CD4-positive, alpha-beta memory T cell (primary cell): ENCODE measurements at places on chromosomes 4 and X.

DNA sequence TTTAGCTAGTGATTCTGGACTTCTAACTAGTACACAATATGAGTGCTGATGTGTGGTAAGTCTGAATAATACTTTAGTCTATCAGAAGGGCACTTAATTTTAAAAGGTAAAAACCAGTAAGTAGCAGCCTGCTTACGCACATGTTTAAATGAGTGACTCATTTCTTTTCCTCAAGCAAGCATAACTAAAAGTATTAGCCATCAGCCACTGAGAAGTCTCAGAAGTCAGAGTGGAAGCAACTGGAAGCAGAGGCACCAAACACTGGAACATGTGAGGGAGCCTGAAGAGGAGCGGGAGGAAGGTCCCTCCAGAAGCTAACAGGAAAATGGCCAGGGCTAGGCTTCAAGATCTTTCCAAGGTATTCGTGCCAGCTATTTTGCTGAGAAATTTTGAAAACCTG is 257.7 kb downstream of the RAPGEF2 start:
- DNase-seq = no peak

GRCh38 chr4:83618991-83619645 is 83.2 kb downstream of the GPAT3 start:
- no peak for DNase-seq

DNA sequence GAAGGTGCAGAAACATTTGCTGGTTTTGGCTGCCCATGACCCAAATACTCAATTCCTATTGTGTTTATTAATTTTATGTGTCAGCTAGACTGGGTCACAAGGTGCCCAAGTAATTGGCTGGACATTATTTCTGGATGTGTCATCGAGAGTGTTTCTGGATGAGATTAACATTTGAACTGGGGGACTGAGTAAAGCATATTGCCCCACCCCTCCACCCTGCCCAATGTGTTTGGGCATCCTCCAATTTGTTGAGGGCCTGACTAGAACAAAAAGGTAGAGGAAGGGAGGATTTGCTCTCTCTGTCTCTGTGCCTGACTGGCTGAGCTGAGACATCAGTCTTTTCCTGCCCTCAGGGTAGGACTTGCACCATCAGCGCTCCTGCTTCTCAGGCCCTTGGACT is 29.7 kb upstream of the LCORL start:
- DNase-seq = no peak

DNA sequence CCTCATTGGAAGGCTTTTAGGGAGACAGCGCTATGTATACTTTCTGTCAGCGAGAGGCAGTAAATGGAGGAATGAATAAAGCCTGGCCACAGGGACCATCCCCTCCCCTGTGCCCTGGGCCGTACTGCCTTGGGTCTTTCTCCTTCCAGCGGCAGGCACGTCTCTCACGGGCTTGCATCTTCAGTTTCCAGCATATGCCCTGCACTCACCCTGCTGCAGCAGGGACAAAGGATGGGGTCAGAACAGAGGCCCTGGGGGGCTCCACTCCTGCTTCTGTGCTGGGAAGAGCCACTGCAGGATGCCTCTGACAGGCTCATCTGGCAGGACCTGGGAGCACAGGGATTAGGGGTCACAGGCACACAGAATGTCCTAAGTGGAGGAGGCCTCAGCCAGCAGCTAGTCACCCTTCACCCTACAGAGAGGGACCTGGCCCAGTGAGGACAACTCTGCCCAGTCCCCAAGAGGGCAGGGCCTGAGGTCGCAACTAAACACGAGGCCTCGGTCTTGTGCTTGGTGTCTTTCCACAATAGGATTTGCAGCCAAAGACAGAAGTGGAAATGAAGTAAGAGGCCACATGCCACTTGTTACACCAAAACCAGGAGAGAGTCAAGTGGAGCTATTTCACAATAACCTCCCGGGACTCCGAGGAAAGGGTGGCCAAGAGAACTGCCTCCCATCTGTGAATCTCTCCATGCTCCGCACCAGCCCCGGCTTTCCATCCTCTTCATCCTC is 150.8 kb downstream of the AFAP1 start:
- DNase-seq = no peak

GRCh38 chrX:33589316-33589715 is 378.0 kb upstream of the DMD start:
- no peak for DNase-seq

DNA sequence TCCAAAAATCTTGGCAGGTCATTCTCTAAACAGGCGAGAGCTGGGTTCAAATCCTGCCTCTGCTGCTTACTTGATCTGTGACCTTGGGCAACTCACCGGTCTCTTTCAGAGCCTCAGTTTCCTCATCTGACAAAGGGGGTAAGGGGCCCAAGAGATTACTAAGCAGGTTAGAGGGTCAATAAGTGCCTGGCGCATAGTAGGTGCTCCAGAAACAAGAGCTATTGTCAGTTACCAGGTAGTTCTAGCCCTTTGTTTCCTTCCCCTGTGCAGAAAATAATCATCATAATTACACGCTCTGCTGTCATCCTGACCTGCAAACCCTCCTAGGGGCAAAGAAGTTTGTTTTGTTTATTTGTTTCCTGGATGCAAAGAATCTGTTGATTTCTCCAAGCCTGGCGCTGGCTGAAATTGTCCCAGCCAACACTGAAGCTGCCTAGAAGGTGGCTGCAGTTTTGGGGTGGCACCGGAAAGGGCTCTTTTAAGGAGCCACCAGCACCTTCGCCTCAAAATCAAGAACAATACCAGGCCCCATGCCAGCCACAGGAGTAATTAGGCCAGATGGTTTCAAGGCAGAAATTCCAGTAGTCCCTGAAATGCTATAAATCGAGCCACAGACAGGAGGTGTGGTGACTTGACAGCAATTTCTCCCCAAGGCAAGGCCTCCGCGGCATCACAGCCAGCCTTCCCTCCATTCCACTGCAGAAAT is 10.2 kb upstream of the KIAA0232 start:
- no peak for DNase-seq

GRCh38 chr4:79492148-79492547 is 84.1 kb upstream of the GK2 start:
- no peak for DNase-seq

DNA sequence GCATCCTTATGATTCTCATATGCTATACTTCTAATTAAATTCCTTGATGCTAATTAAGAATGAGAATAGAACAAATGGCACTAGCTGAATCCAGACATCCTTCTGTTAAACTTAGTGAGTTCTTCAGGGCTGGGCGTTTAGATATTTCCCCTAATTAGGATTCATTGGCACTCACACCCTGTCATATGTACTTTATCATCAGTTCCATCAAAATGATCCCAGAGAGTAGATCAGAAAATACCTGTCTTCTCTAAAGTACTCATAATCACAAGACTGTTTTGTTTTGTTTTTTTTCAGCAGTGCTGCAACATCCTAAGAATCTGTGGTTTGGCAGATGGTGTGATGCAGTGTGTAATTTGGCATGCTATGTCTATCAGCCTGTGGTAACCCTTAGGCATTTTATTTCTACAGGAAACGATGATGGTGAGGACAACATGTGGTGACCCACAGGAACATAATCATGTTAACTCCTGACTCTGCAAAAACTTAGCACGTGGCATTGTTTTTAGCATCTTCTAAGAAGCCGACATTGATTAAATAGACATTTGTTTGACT is 2528.4 kb downstream of the ARAP2 start:
- no peak for DNase-seq

DNA sequence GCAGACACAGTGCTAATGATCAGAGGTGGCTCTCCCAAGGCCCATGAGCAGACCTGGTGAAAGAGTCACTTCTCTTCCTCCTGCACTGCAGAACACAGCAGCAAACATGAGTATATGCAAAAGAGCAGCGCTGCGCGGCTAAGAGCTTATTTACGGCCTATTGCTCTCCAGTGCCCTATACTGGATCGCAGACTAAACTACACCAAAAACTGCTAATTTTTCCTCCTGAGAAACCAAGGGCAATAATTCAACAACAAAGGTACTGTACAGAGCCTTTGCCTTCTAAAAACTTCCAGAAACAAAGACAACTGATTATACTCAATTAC is 702.5 kb downstream of the ARAP2 start:
- no peak for DNase-seq

DNA sequence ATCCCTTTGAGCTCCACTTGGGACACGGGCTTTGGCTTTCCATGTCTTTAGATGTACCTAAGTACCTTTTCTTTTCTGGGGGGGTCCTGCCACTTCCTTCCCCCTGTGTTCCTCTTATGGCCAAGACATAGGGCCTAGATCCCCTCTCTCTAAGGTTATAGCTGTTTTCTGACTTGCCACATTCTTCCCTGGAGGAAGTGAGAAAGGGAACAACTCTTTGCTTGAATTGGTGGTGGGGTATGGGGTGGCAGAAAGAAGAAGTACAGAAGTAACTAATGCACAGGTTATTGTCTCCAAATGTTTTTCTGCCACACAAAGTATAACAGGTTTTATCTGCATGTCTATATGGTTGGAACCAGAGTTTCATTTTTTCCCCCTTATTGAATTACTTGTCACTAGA is 29.7 kb upstream of the DIPK2B start:
- no peak for DNase-seq

GRCh38 chr4:108531461-108531860 is 88.9 kb upstream of the RPL34 start:
- DNase-seq = no peak

GRCh38 chr4:92864096-92864495 is 560.3 kb downstream of the GRID2 start:
- DNase-seq = no peak

DNA sequence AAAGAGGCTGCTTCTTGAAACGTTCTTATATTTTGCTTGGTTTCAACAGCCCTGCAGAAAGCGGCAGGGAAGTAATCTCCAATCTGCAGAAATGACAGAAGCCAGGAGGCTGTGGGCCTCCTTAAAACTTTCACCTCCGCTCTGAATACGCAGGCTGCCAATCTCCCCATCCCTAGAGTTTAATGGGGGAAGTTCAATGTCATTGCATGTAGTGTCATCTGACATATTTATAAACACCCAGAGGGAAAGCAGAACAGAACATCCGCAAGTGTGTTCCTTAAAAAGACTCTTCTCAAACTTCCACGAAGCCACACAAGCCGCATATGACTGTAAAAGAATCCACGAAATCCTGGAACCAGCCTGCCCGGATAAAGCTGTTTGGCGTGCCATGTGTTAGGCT is 148.8 kb upstream of the TBL1X start:
- DNase-seq = no peak

DNA sequence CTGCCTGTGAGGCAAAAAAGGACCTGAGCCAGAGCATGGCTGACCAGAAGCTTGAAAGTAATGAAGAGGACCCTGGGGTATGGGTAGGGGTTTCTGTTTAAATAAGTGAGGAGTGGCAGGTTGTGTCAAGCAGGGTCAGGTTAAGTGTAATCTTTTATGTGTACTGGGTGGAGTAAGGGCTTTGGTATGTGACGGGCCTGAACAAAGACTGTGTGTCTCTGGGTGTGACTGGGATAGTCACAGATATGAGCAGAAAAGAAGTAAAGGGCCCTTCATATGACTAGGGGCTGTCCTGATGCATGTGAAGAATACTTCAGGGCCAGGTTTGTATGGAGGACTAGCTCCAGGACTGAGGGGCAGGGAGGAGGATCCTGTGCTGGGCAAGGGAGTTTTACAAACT is 82.4 kb downstream of the ITIH6 start:
- no peak for DNase-seq

- DNase-seq = no peak
Observed at GRCh38 chrX:153317996-153318722, 3.4 kb downstream of the PNMA6F start.

GRCh38 chr4:3241898-3242524 is 6.9 kb upstream of the MSANTD1 start:
- no peak for DNase-seq

DNA sequence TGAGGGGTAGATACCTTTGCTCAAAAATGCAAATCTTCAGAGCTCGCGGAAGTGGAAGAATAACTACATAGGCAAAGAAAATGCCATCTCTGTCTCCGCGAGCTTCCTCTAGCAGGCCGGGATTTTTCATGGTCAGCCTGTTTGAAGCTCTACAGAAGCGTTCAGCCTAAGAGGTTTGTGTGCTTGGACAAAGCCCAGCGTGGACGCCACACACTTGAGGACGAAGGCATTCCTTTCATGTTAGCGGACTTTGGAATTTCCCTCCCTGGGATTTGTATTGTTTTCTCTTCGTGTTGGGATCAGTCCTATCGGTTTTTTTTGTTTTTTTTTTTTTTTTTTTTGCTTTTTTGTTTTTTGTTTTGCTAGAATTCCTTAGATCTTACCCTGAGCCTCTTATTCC is 53.7 kb downstream of the SMIM31 start:
- DNase-seq = no peak

GRCh38 chrX:27163236-27163635 is 299.9 kb downstream of the PPP4R3C start:
- DNase-seq = no peak

- DNase-seq = no peak
Observed at GRCh38 chr4:79958466-79959264, 114.4 kb downstream of the ANTXR2 start.

- no peak for DNase-seq
Observed at GRCh38 chr4:174859904-174860303, 30.9 kb upstream of the GLRA3 start.

- DNase-seq = no peak
Observed at GRCh38 chrX:2521927-2522386, 21.2 kb upstream of the DHRSX start.

DNA sequence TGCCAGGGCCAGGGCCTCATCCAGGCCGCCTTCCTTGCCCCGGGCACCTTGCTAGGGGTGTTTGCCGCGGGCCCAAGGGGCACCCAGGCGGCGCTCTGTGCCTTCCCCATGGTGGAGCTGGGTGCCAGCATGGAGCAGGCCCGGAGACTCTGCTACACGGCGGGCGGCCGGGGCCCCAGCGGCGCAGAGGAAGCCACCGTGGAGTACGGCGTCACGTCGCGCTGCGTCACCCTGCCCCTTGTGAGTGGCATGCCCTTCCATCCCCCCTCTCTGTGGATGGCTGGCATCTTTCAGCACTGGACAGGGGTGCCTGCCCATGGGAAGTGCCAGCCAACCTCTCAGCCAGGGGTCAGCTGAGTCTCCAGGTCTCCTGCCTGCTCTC is 3.6 kb downstream of the PLXNB3 start:
- no peak for DNase-seq

DNA sequence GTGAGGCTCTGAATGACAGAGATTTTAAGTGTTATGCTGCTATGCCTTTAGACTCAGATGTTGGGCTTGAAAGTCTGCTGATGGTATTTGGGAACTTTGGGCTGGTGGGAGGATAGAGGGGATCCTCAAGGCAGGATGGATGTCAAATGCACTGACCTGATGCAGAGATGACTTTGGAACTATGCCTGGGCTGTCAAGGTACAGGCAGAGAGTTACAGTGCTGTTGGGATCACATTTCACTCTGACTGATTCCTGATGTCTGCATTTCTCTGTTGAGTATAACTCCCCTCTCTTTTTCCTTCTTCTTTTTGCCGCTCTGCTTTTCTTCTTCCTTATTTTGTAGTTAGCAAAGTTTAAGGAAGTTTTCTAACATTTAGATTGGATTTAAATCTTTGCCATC is 271.8 kb upstream of the ARX start:
- no peak for DNase-seq

DNA sequence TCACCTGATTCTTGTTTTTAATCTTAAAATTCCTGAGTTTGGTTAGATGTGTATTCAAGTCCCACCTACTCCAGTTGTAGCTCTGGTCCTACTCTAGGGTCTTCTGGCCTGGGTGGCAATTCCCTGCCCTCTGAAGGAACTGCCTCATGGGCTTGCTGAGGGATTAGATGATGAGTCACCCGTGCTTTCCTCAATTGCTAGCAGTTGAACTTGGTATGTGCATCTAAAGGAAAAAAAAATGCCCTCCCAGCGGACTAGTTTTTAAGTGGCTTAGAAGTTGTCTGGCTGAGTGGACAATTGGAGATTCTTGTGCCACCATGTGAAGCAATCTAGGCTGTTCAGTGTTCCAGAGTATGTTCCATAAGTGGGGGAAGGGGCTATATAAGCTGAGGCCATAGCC is 127.0 kb downstream of the CCNG2 start:
- no peak for DNase-seq
